ENCODE measurements at places on chromosomes 5 and 9.

DNA sequence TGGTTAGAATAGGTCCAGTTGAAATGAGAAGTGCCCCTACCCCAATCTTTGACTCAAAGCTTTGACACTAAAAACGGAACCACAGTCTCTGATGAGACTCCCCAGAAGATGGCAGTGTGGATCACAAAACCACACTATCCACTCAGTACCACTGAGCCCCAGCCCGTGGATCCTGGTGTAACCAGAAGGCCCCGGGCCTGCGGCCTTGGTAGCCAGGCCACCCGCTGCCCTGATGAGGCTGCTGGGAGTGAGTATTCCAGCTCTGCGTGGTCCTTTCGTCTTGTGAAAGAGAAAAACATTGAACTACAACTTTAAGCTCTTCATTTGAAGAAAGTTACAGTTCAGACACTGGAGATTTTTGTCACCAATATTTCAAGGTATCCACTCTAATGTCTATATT lies 42.2 kb upstream of the FBP1 start:
- peak; percentile 78 for DNase-seq

- DNase-seq: no peak
These were observed 69.8 kb upstream of the CNTLN start for GRCh38 chr9:17065062-17065461.

DNA sequence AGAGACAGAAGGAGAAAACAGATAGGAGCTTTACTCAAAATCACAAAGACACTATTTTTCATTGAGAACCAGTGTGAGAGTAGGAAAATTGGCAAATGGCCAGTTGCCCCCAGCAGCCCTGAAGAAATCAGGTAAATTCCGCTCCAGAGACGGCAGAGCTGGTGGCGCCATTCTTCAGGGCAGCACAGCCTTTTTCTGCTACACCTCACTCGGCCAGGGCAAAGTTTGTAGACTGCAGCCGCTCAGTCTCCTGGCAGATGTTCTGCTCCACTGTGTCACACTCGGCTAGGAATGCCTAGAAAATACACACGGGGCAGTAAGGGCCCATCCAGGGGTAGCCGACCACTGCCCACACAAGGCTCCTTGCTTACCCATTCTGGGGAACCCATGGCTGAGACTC lies 9.5 kb downstream of the BAG1 start:
- no peak for DNase-seq

GRCh38 chr9:75149841-75150241 lies 61.5 kb downstream of the OSTF1 start:
- no peak for DNase-seq

DNA sequence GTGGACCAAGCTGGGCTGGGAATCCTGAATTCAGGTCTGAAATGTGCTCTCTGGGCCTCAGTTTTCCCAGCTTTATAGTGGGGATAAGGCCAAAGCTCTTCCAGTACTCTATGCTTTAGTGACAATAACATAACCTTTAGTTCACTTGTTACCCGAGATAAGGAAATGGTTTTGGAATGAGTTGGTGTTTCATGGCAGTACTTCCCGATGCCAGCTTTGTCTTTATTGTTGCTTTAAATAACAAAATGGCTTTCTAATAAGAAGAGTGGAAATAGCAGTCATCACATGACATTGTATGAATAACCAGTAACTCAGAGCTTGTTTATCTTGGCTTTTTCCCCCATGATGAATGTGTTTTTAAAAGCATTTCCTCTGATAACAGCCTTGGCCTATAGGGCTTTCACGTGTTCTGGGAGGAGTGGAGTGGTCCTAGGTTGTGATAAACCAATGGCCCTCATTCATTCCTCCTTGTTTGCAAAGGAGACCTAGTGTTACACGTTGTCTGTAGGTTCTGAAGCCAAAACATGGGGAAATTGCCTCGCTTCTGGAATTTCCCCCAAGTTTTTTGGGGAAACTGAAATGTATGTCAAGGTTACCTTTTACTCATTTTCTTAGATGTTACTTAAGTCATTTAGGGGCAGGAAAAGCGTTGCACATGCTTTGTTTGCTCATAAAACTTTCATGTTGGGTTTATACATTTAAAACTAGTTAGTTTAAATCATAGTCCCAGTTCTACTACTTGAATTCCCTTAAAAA lies 53.7 kb downstream of the ZNF618 start:
- no peak for DNase-seq

DNA sequence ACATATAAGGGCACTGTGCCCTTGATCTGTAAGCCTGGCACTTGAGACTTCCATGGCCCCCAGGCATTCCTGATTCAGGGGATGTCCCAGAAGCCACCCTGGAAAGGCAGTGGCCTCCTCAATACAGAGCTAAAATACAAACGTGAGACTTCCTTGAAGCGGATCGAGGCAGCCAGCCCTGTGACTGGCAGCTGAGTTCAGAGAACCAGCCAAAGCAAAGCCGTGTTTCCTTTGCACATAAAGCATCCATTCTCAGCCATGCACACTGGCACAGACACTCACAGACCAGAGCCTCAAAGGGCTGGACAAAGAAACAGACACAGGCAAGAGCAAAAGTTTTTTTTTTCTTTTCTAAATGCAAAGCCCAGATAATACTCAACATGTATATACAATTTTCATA lies 18.8 kb upstream of the CPEB4 start:
- DNase-seq: no peak

GRCh38 chr5:153421676-153422075 lies 68.8 kb upstream of the GRIA1 start:
- DNase-seq: no peak

DNA sequence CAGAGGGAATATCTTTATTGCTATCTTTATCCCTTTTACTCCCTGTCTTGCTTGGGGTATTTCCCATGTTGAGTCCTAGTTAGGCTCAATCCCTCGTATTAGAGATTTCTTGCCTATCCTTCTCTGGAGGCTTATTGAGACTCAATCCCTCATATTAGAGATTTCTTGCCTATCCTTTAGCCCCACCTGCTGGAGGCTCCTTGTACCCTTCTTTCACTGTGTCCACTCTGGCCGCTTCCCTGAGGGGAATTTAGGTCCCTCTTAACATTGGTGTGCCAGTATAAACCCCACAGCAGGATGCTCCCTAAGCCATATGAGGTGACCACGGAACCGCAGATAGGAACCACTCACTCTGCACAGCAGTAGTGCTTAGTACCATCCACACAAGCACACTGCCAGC lies 110.7 kb upstream of the MAMDC2 start:
- DNase-seq: peak; percentile 14

DNA sequence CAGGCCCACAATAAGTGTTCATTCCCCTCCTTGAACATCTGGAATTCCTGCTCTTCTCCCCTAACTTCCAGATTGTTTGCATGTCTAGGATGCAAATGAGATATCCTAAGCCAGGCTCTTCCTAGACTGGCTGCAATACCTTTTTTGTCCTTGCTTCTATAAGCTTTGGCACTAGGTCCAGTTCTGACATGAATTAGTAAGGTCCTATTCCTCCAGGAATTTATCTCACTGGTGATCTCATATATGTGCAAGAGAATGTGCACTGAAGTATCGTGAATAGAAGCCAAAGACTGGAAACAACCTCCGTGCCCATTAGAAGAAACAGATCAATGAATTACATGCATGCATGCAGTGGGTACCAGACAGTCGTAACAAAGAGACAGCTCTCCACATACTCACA lies 25.2 kb downstream of the DUSP1 start:
- DNase-seq: no peak

DNA sequence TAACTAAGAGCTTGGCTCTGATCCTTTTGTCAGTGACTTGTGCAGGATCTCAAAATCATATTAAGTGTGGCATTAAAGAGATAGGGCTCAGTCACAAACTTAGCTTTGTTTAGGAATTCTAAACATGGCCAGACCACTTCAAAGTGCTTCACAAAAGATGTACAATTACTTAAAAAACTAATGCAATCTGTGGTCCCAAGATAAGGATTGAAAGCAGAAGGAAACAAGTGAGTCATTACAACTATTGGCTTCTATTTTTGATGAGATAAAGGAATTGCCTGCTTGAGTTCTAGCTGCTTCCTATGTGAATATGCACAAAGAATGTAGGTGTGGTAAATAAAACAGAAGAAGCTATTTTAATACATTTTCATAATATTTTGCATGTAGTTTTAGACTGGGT lies 44.9 kb upstream of the SLC12A2 start:
- DNase-seq: peak; percentile 18

GRCh38 chr5:172591636-172592035 lies 49.4 kb upstream of the NEURL1B start:
- DNase-seq: no peak

DNA sequence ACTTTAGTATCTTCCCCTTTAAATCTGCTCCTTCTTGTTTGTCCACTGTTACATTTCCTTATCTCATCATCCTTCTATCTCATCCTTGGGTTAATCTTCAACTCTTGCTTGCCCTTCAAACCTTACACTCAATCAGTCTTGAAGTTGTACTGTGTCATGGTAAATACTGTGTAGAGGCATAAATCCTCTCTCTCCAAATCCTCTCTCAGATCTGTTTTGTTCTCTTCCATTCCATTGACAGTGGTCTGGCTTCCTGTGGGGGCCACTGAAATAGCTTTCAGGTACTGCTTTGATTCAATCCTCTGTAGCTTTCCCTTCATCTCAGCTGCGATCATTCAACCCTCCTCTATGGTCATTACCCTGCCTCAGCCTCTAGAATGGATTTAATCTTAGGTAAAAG lies 104.0 kb downstream of the PLCXD3 start:
- no peak for DNase-seq

- peak; percentile 89 for DNase-seq
These were observed 32.7 kb downstream of the TMEFF1 start for GRCh38 chr9:100505564-100506159.

DNA sequence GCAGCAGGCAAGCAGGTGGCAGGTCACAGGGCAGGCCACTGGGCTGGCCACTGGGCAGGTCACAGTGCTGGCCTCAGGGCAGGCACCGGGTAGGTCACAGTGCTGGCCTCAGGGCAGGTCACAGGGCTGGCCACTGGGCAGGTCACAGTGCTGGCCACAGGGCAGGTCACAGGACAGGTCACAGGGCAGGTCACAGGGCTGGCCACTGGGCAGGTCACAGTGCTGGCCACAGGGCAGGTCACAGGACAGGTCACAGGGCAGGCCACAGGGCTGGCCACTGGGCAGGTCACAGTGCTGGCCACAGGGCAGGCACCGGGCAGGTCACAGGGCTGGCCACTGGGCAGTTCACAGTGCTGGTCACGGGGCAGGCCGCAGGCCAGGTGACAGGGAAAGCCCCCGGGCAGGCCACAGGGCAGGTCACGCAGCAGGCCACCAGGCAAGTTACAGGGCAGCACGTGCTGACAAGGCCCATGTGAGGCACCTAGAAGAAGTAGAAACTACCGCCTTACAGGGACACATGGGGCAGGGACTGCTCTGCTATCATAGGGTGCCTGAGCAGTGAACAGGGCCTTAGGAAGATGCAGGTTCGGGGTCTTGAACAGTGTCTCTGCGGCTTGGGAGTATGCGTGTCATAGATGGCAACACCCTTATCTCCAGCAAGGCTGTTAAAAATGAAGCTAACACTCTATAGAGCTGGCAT lies 18.6 kb upstream of the MED10 start:
- DNase-seq: no peak
